NCI-H1105 (cell line): ENCODE measurements at places on chromosomes 16 and 17.

- DNase-seq = no peak
Observed at GRCh38 chr16:48409839-48410632, 24.8 kb upstream of the SIAH1 start.

DNA sequence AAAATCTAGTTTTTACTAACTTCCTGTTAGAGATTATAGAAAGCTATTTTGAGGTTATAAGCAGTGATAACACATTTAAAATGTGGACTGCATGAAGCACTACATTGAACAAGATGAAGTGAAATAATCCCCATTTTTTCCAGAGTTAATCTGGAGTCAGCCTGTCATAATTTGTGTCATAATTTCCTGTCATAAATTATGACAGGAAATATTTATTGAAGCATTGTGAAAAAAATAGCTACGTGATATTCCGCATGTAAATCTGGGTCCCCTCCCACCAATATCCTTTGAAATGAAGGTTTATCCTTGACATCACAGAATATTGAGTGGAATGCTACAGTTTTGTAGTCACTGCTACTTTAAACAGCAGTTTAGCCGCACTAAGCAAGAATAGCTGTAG lies 40.1 kb downstream of the OMG start:
- DNase-seq = no peak

DNA sequence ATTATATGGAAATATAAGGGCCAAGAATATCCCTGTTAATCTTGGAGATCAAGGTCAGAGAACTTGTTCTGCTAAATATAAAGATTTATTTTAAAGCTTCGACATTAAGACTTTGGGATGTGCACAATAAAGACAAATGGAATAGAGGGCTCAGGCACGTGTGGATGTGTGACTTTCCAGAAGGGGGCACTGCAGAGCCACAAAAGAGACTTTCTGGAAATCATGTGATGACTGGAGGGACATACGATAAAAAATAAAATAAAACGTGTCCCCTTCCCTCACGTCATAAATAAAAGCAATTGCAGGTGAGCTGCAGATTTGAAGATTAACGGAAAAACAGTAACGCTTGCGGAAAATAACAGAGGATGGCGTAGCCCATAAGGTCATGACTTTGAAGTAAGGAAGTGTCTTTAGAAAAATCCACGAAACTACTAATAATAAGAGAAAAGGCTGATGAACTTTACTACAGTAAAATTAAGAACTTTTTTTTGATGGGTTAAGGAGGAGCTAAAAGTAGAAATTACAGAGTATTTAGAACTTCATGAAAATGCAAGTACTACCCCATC lies 9.4 kb upstream of the ENGASE start:
- peak; percentile 10 for DNase-seq

- DNase-seq = no peak
Observed at GRCh38 chr16:64437706-64438324, 684.0 kb downstream of the CDH11 start.

DNA sequence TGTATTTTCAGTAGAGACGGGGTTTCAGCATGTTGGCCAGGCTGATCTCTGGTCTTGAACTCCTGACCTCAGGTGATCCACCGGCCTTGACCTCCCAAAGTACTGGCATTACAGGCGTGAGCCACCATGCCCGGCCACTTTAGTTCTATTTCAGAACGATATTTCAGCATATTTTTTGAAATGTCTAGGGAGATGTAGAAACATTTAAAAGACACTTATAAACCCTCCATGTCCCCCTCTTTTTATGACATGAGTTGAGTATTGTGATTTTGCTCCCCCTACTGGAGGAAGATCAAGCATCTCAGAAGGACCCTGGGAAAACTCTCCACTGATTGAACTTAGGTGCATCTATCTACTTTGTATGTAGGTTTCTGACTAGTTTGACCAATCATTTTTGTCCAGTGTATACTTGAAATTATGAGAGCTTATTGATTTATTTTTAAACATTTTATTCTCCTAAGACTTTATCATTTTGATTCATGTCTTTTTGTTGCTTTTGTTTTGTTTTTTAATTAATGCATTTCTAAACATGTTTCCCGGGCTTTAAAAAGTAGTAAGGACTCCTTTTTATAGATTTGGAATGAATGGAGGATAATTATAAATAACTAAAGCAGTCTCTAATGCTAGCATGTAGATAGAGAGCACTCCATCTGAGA lies 105.1 kb downstream of the CHD9 start:
- DNase-seq = peak; percentile 41

GRCh38 chr16:6735631-6736030 lies 597.0 kb upstream of the RBFOX1 start:
- DNase-seq = no peak
